ELR (cell line): ENCODE measurements at places on chromosomes 12 and 14.

DNA sequence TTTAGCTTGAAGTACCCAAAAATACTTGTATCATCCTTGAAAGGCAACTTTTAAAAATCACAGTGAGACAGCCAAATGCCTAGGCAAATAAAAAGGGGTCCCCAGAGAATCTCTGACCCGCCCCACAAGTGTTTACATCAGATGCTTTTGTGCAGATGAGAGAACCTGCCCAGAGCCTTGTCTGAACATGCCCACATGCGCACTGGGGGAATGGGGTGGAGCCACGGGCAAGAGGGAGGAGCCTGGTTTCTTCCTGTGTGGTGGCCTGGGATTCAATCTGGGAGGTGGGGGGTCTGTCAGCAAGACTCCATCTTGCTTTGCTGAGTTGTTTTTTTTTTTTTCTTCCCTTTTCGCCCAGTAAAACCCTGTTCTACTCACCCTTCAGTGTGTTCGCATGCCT, 381.7 kb upstream of the CCDC196 start:
- DNase-seq = no peak

GRCh38 chr12:26572137-26572536, 260.9 kb downstream of the ITPR2 start:
- no peak for DNase-seq

GRCh38 chr14:63091394-63091996, 46.2 kb upstream of the KCNH5 start:
- DNase-seq = no peak

- DNase-seq = peak; percentile 68
Observed at GRCh38 chr12:44000309-44000952, 164.6 kb downstream of the TMEM117 start.
